ENCODE measurements at places on chromosomes 2 and 18. TPM values are rescaled to one million over a fixed set of nuclear protein-coding genes. Genes with fewer than 3 reads are reported as not detected.

The ANKMY1 gene
- total RNA-seq, result 34.8 TPM

The CBLN2 gene
- not detected for total RNA-seq

The MATN3 gene
- 2.9 TPM for total RNA-seq

The NEUROD1 gene
- 0.82 TPM for total RNA-seq

The PCGF1 gene
- 35.5 TPM for total RNA-seq

The FAM237A gene
- total RNA-seq, result not detected

The ZNF519 gene
- 4.8 TPM for total RNA-seq

The TMEM150A gene
- 29.0 TPM for total RNA-seq

The SERPINB13 gene
- 0.20 TPM for total RNA-seq

The EVA1A gene
- 51.3 TPM for total RNA-seq

The NT5C1B gene
- not detected for total RNA-seq

The COPS9 gene
- total RNA-seq, result 52.5 TPM

DNA sequence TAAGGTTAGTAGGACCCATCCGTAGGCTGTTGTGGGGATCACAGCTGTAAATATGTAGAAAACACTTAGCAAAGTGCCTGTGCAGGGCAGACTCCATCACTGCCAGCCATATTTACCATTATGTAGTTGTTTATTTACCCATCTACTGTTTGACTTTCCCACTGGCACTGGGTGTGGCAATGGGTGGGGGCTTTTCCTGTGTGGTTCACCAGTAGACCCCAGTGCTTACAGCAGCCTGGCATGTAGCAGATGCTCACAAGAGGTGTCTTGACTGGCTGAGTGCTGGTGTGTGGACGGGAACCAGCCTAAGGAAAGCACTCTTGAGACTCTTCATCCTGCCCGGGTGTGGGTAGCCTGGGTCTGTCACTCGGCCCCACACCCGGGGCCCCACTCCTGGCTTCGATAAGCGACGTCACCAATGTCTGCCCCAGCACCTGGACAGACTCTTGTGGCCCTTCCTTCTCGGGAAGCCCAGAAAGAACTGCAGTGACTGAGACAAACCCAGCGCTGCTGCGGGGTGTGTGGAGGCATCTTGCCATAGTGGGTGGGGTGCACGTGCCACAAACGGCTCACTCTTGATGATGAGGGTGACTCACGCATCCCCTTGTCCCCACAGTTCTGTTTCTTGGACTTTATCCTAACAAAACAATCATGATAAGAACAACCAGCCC is 78.3 kb downstream of the HDAC4 start:
- DNase-seq, result no peak
- H3K4me3 ChIP-seq, result no peak overlapping the region
- peak overlapping the region; percentile 17 for H3K27ac ChIP-seq
- H3K27me3 ChIP-seq, result no peaks in the 10 kb centered on the region
- no peaks in the 10 kb centered on the region for H3K36me3 ChIP-seq

- no peaks in the 10 kb centered on the region for H3K36me3 ChIP-seq
- H3K4me3 ChIP-seq, result no peak overlapping the region
- no peaks in the 10 kb centered on the region for H3K4me1 ChIP-seq
- DNase-seq, result no peak
- H3K27me3 ChIP-seq, result no peaks in the 10 kb centered on the region
Observed at GRCh38 chr2:119616421-119616820, 62.6 kb upstream of the TMEM177 start.

- no peak overlapping the region for H3K4me3 ChIP-seq
- no peaks in the 10 kb centered on the region for H3K4me1 ChIP-seq
- H3K27ac ChIP-seq, result no peak overlapping the region
- H3K36me3 ChIP-seq, result no peaks in the 10 kb centered on the region
- DNase-seq, result peak; percentile 90
- H3K27me3 ChIP-seq, result no peaks in the 10 kb centered on the region
Observed at GRCh38 chr2:108330979-108331378, 42.3 kb downstream of the SULT1C2 start.

GRCh38 chr2:3268705-3269029 is 109.0 kb downstream of the EIPR1 start:
- no peak overlapping the region for H3K4me3 ChIP-seq
- no peaks in the 10 kb centered on the region for H3K27me3 ChIP-seq
- DNase-seq, result no peak

DNA sequence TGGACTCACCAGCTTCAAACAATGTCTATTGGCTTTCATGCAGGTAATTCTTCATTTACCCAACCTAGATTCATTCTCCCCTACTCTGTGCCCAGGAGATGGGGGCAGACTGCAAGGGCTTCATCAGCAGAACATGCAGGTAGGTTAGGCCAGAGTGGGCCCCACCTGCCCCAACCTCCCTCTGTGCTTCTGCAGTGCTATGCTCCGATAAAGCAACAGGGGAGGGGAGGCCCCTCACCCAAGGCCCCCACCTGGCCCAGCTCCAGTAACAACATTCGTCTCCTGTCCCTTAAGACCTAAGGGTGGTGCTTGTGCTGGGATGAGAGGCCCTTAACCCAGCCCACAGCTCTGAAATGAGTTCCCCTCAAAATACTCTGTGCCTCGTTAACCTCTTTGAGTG is 16.7 kb upstream of the GYPC start:
- H3K27me3 ChIP-seq, result no peaks in the 10 kb centered on the region
- H3K27ac ChIP-seq, result no peak overlapping the region
- H3K36me3 ChIP-seq, result no peaks in the 10 kb centered on the region
- no peak overlapping the region for H3K4me3 ChIP-seq
- no peak for DNase-seq

- no peak overlapping the region for H3K4me3 ChIP-seq
- H3K4me1 ChIP-seq, result no peaks in the 10 kb centered on the region
- peaks cover 5% of the 10 kb centered on the region for H3K36me3 ChIP-seq
- H3K27ac ChIP-seq, result no peak overlapping the region
- DNase-seq, result no peak
Observed at GRCh38 chr2:134379293-134379692, 125.4 kb downstream of the MGAT5 start.

- peaks cover 12% of the 10 kb centered on the region for H3K4me1 ChIP-seq
- H3K36me3 ChIP-seq, result no peaks in the 10 kb centered on the region
- no peak for DNase-seq
- H3K27me3 ChIP-seq, result no peaks in the 10 kb centered on the region
- H3K27ac ChIP-seq, result no peak overlapping the region
Observed at GRCh38 chr2:158217593-158217992, 115.9 kb downstream of the UPP2 start.

DNA sequence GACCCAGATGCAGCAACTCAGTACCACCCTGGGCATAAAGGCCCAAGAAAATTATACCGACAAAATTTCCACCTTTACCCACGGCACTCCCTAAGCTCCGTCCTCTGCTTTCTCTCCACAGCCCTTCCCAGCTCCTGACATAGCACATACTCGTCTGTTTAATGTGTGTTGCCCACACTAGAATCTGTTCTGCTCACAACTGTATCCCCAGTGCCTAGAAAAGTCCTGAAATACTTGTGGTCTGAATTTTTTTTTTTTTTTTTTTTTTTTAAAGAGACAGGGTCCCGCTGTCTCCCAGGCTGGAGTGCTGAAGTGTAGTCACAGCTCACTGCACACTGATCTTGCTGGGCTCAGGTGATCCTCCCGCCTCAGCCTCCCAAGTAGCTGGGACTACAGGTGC is 62.3 kb downstream of the ADCY3 start:
- no peak overlapping the region for H3K27ac ChIP-seq
- DNase-seq, result no peak

GRCh38 chr2:61295981-61296380 is 134.0 kb downstream of the C2orf74 start:
- no peak for DNase-seq
- no peak overlapping the region for H3K27ac ChIP-seq
- no peaks in the 10 kb centered on the region for H3K27me3 ChIP-seq
- H3K36me3 ChIP-seq, result peaks cover 30% of the 10 kb centered on the region

GRCh38 chr18:56100090-56100722 is 512.2 kb upstream of the TCF4 start:
- no peaks in the 10 kb centered on the region for H3K27me3 ChIP-seq
- no peak overlapping the region for H3K4me3 ChIP-seq
- no peaks in the 10 kb centered on the region for H3K36me3 ChIP-seq
- DNase-seq, result no peak
- peaks cover 4% of the 10 kb centered on the region for H3K4me1 ChIP-seq
- no peak overlapping the region for H3K27ac ChIP-seq

GRCh38 chr18:13491138-13491537 is 235.2 kb downstream of the FAM210A start:
- H3K27ac ChIP-seq, result no peak overlapping the region
- H3K4me3 ChIP-seq, result no peak overlapping the region

DNA sequence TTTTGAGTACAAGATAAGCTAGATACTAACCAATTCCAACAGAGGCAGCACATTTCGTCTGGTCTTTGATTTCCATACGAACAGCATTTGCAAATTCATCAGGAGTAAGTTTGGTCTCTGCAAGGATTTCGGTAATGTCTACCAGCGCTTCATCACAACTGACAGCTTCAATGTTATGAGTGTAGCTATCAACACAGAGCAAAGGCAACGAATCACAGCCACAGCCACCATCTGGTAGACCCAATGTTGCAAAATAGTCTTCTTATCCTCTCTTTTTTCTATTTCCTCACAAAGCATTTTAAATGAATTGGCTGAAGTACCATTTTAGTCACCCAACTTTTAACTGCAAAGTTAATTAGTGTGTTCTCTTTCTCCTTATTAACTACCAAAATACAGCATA is 68.3 kb downstream of the REV1 start:
- H3K4me1 ChIP-seq, result peaks cover 18% of the 10 kb centered on the region
- peak; percentile 82 for DNase-seq
- H3K4me3 ChIP-seq, result no peak overlapping the region
- peaks cover 20% of the 10 kb centered on the region for H3K36me3 ChIP-seq

DNA sequence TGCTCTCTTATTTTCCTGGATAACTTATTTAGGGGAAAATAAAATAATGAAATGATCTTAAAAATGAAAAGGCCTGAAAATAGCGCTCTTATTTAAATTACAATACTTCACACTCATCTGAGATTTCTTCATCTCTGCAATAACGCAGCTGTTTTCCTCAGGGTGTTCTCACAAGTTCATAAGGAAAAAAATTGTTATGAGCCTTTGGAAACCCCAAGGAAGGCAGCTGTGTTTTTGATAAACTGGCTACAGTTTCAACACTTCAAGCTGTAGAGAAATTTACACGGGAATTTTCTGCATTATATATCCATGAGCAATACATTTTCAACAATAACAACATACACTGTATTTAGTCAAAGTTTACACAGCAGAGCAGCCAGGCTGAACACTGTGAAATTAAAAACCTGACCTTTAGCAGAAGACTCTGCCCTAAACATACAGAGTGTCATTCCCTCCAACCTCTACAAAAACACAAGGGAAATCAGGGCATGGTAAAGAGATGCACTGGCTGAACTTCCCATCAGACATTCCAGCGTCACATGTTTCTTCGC is 959.6 kb downstream of the SLC4A3 start:
- no peaks in the 10 kb centered on the region for H3K36me3 ChIP-seq
- no peaks in the 10 kb centered on the region for H3K4me1 ChIP-seq
- H3K4me3 ChIP-seq, result no peak overlapping the region
- no peaks in the 10 kb centered on the region for H3K27me3 ChIP-seq

GRCh38 chr2:203683932-203684556 is 22.4 kb upstream of the CD28 start:
- no peak for DNase-seq

GRCh38 chr2:218235017-218235416 is 18.0 kb downstream of the ARPC2 start:
- peaks cover 6% of the 10 kb centered on the region for H3K4me1 ChIP-seq
- peaks cover 52% of the 10 kb centered on the region for H3K36me3 ChIP-seq
- no peak overlapping the region for H3K4me3 ChIP-seq
- H3K27ac ChIP-seq, result no peak overlapping the region

Data from lung (tissue), 17 donors.